ENCODE measurements at places on chromosomes 2 and 18.
A peak's percentile ranks its signal among the peaks of the same experiment; 100 is the strongest.

DNA sequence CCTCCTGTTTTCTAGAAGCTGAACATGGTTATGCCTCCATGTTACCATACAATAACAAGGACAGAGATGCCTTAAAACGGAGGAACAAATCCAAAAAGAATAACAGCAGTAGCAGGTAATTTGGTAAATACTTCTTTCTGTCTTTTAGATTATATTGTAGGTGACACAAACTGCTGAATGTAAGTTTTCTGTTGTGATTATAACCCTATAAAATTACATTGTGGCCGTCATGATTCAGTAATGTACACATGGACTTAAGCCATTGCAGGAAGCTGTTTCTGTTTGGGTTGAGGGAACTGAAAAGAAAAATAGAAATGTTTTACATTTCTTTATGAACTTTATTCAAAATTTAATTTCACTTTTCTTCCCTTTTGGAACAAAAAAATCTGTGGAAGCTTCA is 1.2 kb downstream of the MXD1 start:
- no peak for DNase-seq

GRCh38 chr2:98545591-98545990 is 62.7 kb downstream of the COA5 start:
- DNase-seq: no peak

GRCh38 chr2:120465701-120465988 is 119.7 kb downstream of the INHBB start:
- no peak for DNase-seq

DNA sequence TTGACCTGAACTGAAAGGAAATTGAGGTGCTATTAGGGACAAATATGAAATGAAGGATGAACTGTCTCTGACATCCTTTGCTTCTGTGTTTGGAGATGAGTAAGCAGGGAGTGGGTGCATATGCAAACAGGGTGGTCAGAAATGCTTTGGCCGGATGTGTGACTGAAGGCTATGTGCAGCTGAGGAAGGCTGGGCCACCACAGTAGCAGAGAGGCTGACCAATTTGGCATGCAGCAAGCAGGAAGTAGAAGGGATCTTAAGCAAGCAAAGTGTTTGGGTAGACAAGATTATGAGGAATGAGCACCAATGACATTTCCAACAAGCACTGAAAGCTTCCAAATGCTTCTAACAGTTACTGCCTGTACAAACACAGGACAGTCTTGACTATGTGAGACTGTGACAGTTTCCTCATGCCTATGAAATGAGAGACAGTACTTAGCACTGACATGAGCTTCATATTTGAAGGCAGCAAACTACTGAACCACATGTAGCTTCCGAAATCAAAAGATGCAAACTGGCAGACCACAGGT is 3.3 kb upstream of the ACTR3 start:
- peak; percentile 96 for DNase-seq

DNA sequence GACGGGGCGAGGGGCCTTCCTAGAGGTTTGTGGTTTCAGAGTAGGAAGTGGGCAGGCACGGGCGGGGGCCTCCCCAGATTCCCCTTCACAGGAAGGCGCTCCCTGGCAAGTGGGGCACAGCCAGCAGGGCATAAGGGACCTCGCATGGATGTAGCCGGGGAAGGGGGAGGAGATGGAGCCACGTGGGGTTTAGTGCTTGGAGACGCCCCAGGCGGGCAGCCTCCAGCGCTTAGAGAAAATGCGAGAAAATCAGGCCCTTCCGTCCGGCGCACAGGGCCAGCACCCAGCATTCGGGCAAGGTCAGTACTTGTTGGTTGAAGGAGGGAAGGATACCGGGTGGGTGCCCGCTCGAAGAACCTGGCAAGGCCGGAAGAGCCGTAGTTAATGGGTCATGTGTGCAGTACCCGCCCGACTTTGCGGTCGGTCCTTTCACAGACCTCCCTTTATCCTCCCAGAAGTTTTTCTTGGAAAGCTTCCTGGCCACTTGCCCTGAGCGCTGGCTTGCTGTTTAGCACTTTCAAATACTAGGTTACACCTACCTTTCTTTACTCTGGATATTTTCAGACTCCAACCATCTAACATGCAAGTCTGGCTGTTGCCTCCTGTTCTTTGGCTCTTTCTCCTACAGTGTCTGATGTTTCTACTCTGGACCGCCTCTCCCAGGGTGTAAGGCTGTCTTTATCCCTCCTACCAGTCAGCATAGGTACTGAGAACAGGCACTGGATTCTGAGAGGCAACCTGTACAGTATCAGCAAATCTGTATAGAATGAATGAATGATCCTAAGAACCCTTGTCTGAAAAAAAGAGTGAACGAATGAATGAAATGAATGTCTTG is 78.1 kb downstream of the CIB4 start:
- no peak for DNase-seq

DNA sequence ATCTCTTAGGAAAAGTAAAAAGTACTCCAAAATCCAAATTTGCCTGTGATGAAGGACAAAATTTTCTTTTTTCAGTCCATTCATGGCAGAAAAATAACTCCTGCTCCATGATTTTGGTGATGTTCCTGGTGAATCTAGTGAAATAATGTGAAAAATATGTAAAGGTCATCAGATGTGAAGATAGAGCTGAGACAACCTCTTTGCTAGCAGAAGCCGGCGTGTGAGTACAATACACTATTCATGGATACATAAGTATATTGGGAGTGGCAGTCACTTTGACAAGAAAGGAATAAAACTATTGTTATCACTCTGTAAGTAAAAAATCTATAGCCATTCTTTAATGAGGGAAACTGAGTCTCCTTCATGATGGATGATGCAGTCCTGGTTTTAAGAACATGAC is 6.3 kb upstream of the SLC1A4 start:
- no peak for DNase-seq

DNA sequence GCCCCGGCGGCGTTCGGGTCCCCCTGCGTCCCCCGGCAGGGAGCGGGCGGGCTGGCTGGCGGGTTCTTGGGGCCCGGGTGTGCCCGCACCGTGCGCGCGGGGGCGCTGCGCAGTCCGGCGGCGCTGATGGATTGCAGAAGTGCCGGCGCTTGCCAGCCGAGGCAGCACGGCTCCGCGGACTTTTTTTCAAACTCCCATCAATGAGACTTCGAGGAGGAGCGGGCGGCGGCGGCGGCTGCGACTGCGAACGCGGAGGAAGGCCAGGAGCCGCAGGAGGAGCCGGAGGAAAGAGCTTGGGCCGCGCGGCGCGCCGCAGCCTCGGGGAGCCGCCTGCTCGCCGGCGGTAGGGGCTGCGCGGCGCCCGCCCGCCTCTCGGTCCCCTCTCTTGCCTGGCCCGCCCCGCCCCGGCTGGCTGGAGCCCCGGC is at the start of gene GLI2:
TSS of gene GLI2 (plus strand) at position 123 of the 425 bp plus-strand sequence. CDS start 61,453 bp downstream, outside the sequence.
- peak; percentile 93 for DNase-seq

DNA sequence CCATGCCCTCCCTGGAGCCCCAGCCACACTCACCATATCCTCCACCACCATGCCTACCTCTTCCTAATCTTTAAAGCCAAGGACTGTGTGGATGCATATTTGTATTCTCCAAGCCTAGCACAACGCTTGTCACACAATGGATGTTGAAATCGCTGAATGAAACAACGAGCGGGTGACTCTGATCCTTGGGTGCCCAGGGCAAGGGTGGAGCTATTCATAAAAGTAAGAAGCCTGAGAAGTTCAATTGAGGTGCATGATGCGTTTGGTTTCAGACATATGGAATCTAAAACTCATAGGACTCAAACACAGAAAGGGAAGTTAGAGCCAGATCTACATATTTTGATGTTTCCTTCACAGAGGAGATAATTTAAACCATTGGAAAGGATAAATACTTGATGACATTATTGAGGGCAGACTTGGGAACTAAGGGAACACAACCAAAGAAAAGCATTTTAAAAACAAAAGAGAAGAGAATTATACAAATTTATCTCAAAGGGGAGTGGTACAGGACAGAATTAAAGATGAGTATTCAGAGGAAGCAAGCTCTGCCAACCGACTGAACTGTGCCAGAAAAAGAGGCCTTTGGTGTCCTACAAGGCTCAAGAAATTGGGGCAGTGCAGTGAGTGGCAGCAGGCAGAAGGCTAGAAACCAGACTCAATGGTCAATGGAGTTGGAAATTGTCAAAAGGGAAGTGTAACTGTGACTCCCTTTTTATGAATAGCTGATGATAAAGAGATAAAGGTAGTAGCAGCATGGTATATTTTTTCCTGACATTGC is 200.6 kb upstream of the NCKAP5 start:
- no peak for DNase-seq

DNA sequence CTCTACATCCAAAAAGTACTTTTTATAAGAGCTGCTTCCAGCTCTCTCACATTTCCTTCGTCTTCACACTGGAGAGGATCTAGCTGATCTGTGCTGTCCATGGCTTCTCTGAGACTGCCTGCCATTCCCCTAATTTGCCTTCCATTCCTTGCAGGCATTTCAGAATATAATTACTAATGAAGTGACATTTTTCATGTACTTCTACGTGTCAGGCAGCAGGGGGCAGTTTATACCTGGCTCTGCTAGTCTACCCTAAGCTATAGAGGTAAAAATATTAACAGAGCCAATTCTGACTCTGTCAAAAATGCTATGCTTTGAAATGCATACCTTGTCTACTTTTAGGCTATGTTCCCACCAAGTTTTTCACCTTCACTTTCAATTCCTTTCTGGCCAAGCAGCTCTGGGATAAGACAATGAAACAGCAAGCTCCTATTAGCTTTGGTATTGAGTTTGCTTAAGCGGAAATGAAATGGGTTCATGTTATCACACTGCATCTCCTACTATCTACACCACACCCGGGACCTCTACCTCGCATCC is 81.9 kb downstream of the MEP1B start:
- peak; percentile 5 for DNase-seq

- DNase-seq: no peak
Measured at GRCh38 chr2:174659069-174659900, 61.7 kb upstream of the WIPF1 start.

DNA sequence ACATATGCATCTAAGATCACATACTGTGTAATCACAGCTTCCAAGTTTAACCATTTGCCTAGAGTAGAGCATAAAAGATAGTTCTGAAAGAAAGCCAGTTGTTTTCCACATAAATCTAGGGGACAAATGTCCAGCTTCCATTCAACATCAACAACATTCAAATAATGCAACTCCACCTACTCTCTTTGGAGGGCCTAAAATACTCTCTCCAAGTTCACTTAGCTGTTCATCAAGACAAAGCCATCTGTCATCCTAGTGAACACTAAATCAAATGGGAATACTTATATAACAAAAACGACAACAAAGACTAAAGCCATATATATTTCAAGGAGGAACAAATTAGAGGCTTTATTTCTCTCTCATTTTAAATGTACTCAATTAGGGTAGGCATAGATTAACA is 221.5 kb upstream of the CDH2 start:
- DNase-seq: no peak

- peak; percentile 86 for DNase-seq
Measured at GRCh38 chr2:145095641-145096435, 575.9 kb upstream of the ZEB2 start.

- DNase-seq: no peak
Measured at GRCh38 chr18:10228326-10228725, 226.1 kb upstream of the APCDD1 start.

DNA sequence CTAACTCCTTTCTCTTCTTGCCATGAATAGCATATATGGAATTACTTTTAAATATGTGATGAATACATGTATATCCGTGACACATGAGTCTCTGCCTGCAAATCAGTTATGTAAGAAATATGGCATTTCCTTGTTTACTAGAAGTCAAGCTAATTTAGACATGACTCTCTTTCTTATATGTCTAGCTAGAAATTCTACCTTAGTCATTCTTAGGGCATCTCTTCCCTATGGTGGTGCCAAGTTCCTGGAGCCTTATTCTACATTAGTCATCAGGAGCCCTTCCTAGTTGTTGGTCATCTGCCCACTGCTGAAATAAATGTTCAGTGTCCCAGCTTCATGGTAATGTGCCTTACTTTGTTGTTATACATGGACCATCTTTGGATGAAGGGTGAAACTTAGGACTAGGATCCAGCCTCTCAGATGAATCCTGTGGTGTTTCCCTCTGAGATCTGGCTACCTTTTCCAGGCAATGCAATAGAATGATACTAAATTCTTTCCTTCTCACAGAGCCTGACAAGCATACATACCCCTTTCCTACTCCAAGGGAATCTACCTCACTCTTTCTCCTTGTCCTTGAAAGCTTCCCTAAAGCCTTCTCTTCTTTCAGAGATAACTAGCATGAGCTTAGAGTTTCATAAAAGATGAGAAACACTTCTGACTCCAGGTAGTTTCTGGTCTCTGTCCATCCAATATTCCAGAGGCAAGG is 415.3 kb upstream of the VWC2L start:
- peak; percentile 98 for DNase-seq

GRCh38 chr18:78986018-78986481 is 6.4 kb downstream of the SALL3 start:
- DNase-seq: peak; percentile 16

- peak; percentile 93 for DNase-seq
Measured at GRCh38 chr18:70337139-70337972, 48.5 kb downstream of the SOCS6 start.

GRCh38 chr18:75160364-75160763 is 48.6 kb downstream of the PTGR3 start:
- DNase-seq: no peak

- DNase-seq: no peak
Measured at GRCh38 chr2:173934895-173935294, 30.3 kb downstream of the SP3 start.

- no peak for DNase-seq
Measured at GRCh38 chr2:16649353-16650286, 16.0 kb downstream of the CYRIA start.

GRCh38 chr2:102120701-102121159 is 21.8 kb upstream of the IL1R1 start:
- no peak for DNase-seq

GRCh38 chr2:180677200-180677599 is 303.2 kb upstream of the UBE2E3 start:
- DNase-seq: no peak

- no peak for DNase-seq
Measured at GRCh38 chr2:29000481-29000880, 19.4 kb downstream of the TOGARAM2 start.

DNA sequence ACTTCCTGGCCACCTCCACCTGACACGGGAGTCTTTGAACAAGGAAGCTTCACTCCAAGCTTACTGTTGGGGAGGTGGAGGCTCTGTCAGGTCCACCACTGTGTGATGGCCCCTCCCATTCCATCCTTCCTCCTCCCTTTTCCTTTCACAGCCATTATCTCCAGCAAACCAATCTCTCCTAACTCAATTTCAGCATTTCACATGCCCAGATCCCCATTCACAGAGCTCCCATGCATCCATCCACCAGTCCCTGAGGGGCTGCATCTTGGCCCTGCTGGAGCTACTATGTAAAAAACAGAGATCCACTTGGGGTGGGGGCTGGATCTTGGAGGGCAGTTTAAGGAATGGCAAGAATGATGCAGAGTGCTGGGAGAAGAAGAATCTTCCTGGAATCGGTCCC is 129.0 kb upstream of the COPS8 start:
- DNase-seq: no peak

DNA sequence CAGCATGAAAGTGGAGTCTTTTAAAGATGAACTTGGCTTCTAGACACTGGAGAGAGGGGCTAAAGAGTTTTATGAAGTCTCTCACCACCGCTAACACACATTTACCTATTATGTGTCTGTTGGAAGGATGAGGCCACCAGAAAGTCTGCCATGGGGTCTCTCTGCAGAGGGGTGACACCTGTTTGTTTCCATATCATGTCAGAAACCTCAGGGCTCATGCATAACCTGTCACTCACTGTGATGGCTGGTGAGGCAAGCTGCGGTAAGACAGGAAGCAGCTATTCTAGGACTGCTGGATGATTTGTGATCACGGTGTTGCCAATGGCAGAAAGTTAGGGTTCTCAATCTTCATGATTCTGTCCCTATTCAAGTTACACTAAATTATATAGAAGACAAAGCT is 60.8 kb upstream of the DNMT3A start:
- no peak for DNase-seq

GRCh38 chr2:44897406-44897805 is 44.1 kb upstream of the SIX3 start:
- DNase-seq: peak; percentile 9

GRCh38 chr2:37635504-37636380 is 35.7 kb downstream of the CDC42EP3 start:
- DNase-seq: peak; percentile 91

Measured in ELR (cell line).